ENCODE measurements at places on chromosomes 3 and 15.

DNA sequence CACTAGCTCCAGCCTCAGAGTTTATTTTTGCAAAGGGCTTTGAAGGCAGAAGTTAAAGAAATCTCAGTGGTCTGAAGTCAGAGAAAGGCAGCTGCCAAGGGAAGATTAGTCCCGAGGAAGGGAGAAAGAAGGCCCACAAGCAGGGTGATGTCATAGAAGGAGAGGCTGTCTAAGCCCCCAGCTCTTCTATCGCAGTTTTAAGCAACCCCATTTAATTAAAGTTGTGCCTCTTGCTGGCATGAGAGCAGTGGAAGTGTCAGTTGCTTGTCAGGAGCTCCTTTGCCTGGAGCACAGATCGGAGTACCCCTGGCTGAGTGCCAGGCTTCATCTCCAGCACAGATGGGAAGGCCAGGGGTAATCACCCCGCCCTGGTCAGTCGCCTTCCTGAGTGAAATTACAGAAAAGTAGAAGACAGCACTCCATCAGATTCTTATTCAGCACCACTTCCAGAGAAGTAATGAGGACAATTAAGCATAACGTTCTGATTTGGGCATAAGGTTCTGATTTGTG is 530.7 kb downstream of the EPHB1 start:
- no peak for DNase-seq

GRCh38 chr15:91694131-91694830 is 159.2 kb upstream of the SLCO3A1 start:
- DNase-seq = no peak

GRCh38 chr3:186510374-186511079 is 33.7 kb downstream of the CRYGS start:
- DNase-seq = no peak

DNA sequence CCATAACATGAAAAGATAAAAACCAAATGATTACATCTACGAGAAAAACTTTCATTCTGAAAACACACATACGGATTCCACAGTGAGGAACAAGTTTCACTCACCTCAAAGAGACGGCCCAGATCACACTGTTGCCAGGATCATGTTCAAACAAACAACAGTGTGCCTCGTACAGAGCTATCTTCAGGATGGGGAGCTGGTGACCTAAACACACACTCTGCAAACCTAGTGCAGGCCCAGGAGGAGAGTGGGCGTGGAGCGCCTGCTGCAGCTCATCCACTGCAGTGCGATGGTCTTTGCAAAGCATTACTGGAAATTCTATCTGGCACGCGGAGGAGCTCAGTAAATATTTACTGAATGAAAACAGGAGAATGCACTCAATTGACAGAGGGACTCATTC is 38.5 kb downstream of the TAMM41 start:
- DNase-seq = no peak

GRCh38 chr3:85360742-85361387 is 402.1 kb downstream of the CADM2 start:
- peak; percentile 33 for DNase-seq

DNA sequence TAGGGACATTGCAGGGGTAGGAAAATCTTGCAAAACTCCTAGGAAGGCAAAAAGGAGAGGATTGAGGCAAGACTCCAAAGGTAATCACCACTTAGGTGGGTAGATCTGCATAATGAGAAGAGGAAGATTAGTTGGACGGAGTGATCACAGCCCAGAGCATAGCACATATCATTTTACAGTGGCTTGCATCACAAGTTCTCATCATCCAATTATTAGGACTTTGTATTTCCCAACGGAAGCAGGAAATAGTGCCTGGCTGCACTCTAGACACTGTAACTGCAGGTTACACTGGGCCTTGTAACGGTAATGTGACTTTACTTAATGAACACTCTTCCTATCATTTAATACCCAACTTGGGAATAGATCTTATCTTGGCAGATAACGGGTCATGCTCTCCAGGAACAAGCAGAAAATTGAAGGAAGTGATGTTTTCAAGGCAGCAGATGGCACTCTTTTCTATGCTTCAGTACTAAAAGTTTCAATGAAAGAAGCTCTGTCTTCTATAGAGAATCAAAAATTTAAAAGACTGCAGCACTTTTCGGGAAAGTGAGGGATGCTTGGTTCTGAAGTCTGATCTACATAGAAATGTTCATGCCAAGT is 101.9 kb upstream of the KCNMB2 start:
- no peak for DNase-seq

DNA sequence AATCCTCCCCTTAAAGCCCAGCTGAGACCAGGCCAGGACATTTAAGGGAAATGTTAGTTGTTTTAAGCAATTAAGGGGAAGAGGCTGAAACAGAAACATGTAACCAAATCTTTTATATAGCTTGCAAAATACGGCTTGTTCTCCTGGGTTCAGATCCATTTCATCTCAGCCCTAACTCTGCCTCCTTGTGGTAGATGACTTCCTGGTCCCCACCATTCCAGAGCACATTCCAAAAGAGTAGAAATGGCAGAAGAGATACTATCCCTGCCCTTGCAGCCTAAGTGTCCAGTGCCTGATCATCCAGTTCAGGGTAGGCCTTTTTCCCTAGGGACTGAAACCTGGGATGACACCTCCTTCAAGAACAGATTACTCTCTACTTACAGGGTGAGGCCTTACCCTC is 266.2 kb upstream of the VEPH1 start:
- no peak for DNase-seq

- DNase-seq = peak; percentile 30
Observed at GRCh38 chr3:183255348-183255730, 2.3 kb downstream of the B3GNT5 start.

DNA sequence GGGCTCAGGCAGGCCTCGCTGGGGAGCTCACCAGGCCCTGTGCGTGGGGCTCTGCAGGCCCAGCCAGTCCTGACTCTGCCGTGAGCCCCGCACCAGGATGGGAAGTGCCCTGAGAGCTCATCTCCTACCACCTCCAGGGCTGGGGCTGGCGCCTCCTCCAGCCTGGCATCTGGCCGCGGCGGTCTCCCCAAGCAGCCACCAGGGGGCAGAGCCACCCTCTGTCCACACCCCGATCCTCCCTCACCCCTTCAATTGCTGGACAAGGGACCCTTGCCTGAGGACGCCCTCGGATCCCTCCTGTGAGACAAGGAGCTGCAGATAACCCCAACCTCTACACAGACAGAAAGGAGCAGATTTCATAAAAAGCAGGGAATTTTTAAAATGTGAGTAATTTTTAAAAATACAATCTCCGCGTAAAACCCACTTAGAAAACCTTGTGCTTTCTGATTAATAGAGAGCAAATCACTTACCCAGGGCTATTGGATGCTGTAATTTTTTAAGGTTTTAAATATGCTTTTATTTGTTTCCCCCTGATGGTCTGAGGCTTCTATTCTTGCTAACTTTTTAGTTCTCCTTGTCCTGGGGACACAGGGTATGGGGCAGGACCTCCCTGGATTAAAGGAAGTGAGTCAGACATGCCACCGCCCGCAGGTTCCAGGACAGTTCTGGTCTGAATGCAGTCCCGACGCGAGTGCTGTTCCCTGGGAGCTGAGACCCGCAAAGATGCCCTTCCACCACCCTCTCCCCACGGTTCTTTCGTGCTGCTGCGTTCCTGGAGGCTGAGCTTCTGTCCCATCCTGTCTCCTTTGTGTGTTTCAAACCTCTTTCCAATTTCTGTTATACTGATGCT is 52.3 kb upstream of the CHRNA7 start:
- no peak for DNase-seq

Measured in DMS153 (cell line).